ENCODE measurements at places on chromosomes 11 and 22.

DNA sequence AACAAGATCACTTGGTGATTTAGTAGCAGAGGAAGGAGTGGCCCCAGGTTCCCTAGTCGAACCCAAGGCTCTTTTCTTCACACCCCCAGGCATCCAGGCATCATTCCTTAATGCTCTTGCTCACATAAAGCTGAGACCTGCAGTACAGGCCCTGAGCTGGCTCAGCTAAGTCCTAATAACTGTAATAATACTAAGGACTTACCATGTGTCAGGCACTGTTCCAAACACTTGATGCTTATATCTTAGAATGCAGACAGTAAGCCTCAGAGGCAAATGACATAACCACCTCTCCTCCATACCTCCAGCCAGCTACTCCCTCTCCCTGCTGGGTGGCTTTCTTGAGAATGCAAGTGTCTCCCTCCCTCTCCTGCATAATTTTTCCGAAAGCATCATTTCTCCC is 33.2 kb downstream of the ANKK1 start:
- DNase-seq: no peak

GRCh38 chr22:50207383-50208140 is 6.8 kb downstream of the SELENOO start:
- no peak for DNase-seq

DNA sequence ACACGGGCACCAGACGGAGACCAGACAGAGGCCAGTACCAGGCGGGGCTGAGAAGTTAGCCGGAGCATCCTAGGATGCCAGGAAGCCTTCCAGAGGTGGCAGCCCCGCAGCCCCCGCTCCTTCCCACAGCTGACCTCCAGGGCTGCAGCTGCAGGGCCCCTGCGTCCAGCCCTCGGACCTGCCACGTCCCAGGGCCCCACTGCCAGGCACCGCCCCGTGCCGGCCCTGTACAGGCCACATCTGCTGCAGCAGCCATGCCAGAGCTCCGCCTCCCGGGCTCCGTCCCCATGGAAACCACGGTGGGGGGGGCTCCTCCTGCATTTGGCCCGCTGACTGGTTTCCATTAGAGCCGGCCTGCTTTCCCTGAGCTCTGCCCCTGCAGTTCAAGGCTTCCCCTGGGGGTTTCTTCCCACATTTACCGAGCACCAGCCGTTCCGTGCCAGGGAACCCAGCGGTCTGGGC is 62.5 kb upstream of the PPARA start:
- DNase-seq: no peak

DNA sequence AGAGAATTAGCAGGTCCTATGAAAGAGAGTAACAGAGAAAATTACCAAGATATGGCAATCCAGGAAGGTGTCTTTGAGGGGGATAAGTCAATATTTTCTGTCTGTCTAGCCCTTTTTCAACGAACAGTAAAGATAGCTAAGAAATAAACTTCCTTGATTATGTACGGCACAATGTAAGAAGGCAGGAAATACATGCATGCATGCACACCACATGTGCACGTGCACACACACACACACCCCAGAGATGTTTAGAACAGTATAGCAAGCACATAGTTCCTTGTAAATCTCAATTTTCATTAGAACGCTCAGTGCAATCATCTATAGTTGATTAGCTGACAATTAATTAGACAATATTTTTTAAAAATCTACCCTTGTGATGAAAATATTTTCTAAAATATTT is 74.7 kb downstream of the MPPED2 start:
- no peak for DNase-seq

DNA sequence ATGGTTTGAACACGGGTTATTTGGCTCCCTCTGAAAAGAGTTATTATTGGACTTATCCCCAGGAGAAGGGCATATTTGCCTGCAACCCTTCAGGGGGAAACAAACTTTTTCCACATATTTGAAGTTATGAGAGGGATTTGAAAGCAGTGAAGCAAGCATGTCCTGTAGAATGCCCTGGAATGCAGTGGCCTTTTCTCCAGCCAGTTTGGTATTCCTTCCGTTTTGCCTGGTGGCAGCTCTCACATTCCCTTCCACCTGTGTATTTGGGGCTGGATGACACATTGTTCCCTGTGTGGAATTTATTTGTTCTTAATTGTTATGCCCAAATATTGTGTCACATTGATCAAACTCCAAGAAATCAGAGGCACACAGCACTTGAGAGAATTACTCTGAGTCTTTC is 59.0 kb downstream of the OSBP2 start:
- no peak for DNase-seq

GRCh38 chr11:65266210-65266609 is 4.4 kb downstream of the POLA2 start:
- no peak for DNase-seq

- no peak for DNase-seq
Measured at GRCh38 chr22:32444068-32444467, 20.2 kb downstream of the BPIFC start.

DNA sequence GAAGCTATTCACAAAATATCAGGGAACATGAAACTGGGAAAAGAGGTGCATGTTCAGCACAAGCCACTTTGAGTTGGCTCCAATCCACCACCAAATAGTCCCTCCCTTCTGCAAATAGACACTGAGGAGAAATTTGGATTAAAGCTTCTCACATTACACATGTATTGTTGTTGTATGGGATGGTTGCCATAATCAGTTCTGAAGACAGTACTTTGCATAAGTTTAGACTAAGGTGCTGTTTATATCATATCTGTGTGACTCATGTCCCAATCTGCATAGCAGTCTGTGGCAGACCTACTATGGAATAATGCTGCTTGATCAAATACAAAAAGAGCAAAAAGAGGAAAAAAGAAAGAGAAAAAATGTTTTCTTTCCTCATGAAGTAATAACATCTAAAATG is 376.7 kb upstream of the DDI1 start:
- DNase-seq: no peak

DNA sequence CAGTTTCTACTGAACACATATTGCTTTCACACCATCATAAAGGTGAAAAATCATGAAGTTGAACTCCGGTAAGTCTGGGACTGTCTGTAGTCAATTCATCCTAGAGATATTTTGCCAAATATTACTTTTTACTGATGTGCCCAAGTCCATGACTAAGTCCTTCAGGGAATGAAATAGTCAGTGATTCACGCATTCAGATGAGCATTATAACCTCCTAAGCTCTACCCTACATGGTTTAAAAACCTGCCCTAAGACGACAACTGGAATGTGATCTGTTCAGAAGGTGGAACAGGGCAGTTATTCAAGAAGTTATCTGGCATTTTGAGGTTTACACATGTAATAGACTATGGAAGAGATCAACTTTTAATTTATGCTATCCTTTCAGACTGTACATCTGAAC is 125.6 kb downstream of the TRPC6 start:
- DNase-seq: no peak

- no peak for DNase-seq
Measured at GRCh38 chr11:44443836-44444769, 121.4 kb upstream of the CD82 start.

GRCh38 chr11:96474263-96474662 is 84.5 kb downstream of the JRKL start:
- DNase-seq: no peak

DNA sequence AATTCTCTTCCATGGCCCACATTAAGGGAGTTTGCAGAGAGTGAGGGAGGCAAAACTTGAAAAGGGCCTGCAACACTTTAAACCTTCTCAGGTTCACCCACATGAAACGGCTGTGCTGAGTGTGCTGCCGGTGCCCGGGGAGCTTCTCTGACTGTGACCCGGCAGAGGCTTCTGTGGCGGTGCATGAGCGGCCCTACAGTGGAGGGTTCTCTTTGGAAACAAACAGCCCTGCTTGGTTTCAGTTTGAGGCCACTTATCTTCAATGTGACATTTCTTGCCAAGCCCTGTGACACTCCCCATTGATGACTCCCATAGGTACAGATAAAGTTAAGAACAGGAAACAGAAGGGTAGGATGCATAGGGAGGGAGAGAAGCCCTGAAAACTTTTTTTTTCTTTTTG is 31.8 kb downstream of the FAM118A start:
- peak; percentile 84 for DNase-seq

- no peak for DNase-seq
Measured at GRCh38 chr11:70201882-70202861, 924 bp upstream of the FADD start.

DNA sequence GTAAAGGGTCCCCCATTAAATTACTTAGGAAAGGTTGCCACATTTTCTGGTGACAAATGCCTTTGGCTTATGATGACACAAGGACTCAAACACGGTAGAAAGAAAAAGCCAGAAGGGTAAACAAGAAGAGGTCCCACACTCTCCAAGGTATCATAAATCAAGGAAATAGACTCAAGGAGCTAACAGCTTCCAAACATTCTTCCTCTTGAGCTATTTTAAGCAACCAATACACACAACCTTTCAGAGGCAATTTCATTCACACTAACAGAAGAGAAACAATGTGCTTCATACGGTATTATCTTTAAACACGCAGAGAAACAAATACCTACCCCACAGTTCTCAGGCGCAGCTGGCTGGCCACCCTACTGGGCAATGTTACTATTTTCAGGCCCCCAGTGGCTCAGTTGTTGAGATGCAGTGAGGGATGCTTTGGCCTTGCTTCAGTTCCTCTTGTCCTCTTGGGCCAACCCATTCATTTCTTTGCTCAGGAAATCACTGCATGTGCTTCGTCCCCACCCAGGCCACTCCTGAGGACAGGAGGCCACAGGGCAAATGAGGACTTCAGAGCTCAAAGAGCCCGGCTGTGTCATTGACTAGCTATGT is 15.8 kb downstream of the ABTB2 start:
- no peak for DNase-seq

GRCh38 chr11:26761361-26761809 is 39.5 kb upstream of the SLC5A12 start:
- DNase-seq: no peak

DNA sequence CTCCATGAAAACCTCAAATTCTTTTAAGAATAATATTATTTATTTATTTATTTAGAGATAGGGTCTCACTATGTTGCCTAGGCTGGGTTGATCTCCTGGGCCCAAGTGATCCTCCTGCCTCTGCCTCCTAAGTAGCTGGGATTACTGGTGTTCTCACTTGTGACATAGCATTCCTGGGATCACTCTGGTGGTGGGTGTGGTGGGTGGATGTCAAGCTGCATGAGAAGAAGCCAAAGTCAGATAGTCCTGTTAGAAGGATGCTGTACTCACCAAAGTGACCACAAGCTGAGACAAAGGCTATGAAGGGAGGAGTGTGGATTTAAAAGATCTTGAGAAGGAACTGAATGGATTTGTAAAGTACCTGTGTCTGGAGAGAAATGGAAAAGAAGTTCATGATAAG is 87.9 kb upstream of the SPON1 start:
- no peak for DNase-seq

GRCh38 chr11:83480811-83481210 is 194.6 kb upstream of the CCDC90B start:
- DNase-seq: no peak

- no peak for DNase-seq
Measured at GRCh38 chr11:74710281-74710938, 20.8 kb downstream of the CHRDL2 start.

DNA sequence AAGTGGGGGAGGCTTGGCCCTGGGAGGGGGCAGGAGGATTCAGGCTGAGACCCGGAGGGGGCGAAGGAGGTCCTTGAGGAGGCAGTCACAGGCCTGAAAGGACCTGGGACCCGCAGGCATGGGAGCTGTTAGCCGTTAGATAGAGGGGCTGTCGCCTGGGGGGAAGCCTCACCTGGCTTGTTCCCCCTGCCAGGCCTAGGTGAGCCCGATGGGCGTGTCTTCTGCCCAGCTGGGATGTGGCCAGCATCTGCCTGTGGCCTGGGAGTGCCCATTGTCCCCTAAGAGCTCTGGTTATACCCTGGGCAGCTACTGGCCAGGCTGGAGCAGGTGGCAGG is 1.8 kb upstream of the DUSP8 start:
- DNase-seq: no peak

DNA sequence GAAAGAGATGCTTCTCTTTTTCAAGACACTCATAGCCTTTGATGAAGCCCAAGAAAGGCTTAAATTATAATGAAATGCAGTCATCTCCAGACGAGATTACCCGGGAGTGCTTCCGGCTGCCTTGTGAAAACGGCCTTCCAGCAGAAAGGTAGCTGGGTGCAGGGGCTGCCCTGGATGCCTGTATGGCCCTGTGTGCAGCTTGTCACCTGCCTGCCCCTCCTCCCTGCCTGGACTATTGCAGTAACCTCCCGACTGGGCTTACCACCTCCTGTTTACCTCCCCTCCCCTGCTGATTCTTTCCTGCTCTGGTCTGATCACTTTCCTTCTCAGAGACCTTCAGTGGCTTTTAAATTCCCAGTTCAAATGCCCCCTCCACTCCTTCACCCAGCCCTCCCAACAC is 126.4 kb upstream of the SYT13 start:
- DNase-seq: no peak

GRCh38 chr11:120774591-120775386 is 249.1 kb upstream of the TBCEL start:
- DNase-seq: no peak

GRCh38 chr22:35426801-35427140 is 26.8 kb downstream of the MCM5 start:
- DNase-seq: no peak

DNA sequence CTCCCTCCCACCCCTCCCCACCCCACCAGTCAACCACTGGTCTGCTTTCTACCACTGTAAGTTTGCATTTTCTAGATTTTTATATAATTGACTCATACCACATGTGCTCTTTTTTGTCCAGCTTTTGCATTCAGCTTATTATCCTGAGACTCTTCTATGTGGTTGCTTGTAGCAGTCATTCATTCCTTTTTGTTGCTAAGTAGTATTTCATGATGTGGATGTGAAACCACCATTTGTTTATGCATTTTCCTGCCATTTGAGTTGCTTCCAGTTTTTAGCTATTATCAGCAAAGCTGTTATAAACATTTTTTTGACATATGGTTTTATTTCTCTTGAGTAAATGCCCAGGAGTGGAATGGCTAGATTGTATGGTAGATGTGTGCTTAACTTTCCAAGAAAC is 77.0 kb upstream of the FGF3 start:
- no peak for DNase-seq

GRCh38 chr11:77370217-77370616 is 68.7 kb upstream of the GDPD4 start:
- no peak for DNase-seq

GRCh38 chr11:109644152-109644551 is 222.2 kb downstream of the C11orf87 start:
- no peak for DNase-seq

DNA sequence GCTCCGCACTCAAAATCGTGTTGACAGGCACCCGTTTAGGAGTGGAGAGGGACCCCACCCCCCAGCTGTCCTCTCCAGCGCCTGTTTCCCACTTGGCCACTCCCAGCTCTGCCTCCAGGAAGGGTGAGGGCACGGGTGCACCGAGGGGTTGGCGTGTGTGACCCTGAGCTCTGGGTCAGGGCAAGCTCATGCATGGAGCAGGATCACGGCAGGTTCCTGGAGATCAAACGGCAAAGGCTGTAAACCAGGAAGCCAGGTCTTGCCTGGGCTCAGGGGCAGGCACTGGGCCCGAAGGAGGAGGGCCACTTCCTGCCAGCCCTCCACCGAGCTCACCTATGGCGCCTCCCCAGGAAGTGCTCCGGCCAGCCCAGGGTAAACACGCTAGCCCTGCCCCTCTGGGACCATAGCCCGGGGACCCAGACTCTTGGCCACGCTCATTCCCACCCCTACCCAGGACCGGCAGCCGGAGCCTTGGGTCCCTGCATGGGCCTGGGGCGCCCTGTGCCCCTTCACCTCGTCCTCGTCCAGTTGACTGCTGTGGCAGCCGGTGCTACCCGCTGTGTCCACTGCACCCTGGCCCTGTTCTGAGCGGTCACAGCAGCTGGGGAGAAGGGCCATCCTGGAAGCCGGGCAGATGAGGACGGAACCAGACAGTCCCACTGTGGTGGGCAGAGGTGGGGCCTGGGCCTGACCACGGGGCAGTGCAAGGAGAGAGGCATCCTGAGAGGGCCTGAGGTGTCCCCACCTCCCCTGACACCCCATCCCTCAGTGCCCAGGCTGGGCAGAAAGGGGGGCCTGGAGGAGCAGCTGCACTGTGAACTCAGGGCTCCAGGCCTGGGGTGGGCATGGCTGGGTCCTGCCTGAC is 1.0 kb upstream of the EPS8L2 start:
- DNase-seq: no peak
